ENCODE measurements at places on chromosomes 3 and 15. TPM values are rescaled to one million over a fixed set of nuclear protein-coding genes. Genes with fewer than 3 reads are reported as not detected.

The TIMP4 gene
- total RNA-seq = 15.0 TPM

The C3orf22 gene
- total RNA-seq = not detected

The TM6SF1 gene
- total RNA-seq = 15.7 TPM

The C2CD4A gene
- not detected for total RNA-seq

The ZDHHC23 gene
- 2.4 TPM for total RNA-seq

The CLDN16 gene
- not detected for total RNA-seq

The TMEM207 gene
- not detected for total RNA-seq

The RARRES1 gene
- total RNA-seq = 87.2 TPM

The C3orf85 gene
- total RNA-seq = not detected

The GPR27 gene
- 0.97 TPM for total RNA-seq

The TF gene
- 4.0 TPM for total RNA-seq

The CFAP100 gene
- total RNA-seq = not detected
